CD14-positive monocyte (primary cell): ENCODE measurements at places on chromosomes 2 and 18. TPM values are rescaled to one million over a fixed set of nuclear protein-coding genes. Genes with fewer than 3 reads are reported as not detected.

DNA sequence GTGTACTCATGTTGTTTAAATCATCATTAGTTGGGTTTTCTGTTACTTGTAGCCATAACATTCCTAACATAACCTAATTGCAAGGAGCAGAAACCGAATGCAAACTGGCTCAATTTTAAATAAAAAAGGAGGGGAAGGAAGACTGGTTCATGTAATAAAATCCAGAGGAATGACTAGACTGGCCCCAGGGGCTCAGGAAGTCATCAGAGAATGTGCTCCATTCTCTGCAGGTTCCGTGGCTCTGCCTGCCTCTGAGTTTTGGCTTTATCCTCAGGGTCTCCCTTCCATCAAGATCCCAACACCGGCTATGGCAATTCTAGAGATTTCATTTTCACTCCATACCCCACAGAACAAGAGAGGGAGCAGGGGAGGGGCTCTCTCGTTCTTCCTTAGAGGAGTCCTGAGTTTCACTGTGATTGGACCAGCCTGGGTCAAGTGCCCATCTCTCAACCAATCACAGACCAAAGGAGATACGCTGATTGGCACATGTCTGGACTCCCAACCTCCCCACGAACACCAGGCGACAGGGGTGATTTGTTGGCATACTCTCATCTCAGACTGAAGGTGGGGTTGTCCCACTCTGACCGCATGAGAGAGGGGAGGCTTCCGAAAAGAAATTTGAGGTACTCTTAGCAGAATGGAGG lies 64.8 kb downstream of the NPPC start:
- DNase-seq = no peak

DNA sequence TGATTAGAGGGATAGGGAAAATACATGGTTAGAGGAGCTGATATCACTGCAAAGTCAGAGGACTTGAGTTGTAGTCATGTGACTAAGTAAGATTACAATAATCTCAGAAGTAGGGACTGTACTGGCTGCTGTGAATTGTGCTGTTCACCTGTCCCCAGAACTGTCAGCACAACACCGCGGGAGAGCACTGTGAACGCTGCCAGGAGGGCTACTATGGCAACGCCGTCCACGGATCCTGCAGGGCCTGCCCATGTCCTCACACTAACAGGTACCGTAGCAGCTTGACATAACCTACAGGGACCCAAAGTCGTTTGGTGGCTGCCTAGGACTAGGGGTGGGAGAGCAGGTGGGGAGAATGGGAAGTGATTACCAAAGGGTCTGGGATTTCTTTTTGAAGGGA lies 132.8 kb upstream of the TTC39C start:
- DNase-seq = no peak

GRCh38 chr2:144356402-144356801 lies 163.5 kb downstream of the ZEB2 start:
- DNase-seq = no peak

GRCh38 chr2:118520246-118520645 lies 327.2 kb downstream of the EN1 start:
- no peak for DNase-seq

DNA sequence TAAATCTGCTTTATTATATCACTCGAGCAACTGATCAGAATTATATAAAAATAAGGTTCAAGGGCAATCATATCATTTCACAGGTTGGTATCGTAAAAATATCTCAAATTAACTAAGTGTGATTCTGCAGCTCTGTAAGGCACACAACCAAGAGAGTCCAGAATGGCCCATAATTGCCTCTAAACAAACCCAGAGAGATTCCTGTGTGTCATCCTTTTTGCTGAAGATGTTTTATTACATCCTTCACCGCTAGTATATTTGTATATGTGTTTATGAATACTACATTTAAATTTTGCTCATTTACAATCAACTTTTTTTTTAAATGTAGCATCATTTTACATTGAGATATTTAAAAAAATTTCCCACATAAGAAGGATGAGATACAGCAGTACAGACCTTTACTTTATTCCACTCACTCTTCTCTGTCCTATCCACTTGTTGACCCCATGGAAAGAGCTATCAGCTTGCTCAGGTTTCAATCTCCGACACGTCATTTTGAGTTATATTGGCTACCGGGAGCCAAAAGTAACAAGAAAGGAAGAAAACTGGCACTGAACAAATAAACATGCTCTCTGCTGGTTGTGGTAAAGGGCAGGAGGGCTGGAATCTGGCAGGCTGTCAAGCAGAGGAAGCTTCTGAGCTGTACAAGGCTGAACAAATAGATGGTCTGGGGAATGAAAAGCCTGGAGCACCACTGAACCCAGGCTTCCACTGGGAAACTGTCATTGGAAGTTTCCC lies 23.1 kb downstream of the PLA2R1 start:
- DNase-seq = no peak

GRCh38 chr2:158795195-158795924 lies at the start of gene DAPL1:
DAPL1 (plus strand) TSS chr2:158795317; CDS start chr2:158795373, 56 bp downstream.
- DNase-seq = no peak

DNA sequence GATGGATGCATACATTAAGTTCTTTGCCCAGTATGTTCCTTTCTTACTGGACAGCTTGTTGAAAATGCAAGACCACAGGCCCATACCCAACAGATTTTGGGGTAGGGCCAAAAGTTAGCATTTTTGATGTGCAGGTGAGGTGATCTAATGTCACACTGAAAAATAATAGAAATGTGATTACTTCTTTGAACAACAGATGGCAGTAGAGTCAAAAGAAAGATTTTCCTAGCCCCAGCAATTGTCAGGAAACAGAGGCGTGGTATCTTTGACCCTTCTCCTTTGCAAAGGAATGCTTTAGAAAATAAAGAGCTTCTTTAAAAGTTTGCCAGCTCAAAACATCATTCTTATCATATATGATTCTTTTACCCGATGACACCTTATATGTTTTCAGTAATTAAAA lies 343.6 kb upstream of the SYT4 start:
- peak; percentile 1 for DNase-seq

DNA sequence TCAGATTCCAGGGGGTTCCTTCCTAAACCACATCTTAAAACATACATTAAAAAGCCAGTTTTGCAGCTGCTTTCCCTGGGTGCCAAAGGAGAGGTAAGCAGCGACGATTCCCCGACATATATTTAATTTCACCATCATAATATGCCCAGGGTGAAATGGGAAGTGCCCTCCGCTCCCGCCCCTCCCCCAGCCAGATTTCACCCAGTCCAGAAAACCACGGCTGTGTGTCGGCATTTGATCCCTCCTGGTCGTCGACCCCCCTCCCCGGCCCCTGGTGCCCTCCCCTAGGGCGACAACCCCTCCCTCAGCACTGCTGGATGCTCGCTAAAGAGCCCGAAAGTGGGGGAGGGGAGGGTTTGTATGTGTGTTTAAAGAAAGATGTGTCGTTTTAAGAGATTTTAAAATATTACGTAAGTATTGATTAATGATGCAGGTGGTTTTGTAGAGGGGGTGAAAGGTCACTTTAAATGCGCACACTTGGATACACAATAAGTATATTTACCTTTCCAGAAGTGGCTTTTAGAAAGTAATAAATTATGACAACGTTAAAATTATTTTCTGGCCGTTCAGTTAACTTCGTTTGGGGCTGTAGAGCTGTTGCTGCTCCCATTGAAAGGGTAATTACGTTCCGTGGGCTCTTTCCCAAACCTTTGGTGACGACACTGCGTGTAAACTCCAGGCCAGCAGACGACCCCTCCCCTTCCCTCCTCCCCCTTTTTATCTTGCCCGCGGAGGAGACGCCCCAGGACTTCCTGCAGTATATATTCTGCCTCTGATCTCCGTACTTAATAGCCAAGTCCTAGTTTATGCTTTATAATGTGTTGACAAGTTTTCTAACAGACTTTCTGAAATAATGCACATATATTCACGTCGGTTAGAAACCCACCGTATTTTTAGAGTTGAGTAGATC lies 3.4 kb upstream of the BCL11A start:
- peak; percentile 69 for DNase-seq

DNA sequence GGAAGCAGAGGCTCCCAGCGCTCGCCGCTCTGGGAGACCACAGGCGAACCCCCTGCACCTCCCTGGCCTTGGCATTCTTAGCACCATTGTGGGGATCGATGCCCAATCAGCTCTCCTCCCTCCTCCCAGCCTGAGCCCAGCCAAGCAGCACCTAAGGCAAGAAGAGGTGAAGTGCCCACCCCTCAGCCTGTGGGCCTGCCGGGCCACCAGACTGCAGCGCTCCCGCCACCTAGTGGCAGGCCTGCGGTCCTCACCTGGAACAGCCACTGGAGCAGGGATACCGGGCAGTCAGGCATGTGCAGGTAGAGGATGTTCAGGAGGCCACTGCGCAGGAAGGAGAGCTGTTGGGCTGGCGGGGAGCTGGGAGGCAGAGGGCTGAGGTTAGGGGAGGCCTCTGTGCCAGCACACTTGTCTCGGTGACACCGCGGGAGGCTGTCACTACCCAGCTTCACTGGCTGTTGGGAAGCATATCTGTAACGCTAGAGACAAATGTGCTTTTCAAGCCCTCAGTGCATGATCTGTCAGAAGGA lies 35.2 kb downstream of the FAM178B start:
- DNase-seq = peak; percentile 27

DNA sequence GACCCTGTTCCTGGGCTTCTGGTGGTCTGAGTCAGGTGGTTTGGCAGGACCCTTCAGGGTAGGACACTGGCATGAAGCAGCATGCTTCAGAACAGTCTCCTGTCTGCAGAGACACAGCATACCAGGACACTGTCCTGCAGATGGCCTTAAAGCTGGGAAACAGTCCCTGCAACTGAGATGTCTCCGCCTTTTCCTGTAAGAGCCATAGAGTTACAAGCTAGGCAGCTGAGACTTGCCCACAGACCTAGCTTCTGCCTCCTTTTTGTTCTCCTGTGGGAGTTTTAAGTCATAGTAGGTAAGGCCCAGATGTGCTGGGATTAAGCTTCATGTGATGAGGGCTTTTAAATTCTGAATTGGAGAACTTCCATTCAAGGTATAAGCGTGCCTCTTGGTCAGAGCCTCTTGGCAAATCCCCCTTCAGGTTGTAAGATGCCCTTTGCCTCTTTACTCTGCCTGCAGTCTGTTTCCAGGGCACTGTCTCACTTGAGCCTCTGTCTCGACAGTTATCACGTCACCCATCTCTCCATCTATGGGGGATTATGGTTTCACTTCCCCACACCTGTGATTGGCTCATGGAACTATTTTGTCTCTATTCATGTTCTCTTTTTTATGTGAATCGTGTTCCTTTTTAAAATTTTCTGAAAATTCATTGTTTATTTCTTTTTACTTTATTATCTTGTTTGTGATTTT lies 51.8 kb downstream of the COA5 start:
- peak; percentile 5 for DNase-seq

- no peak for DNase-seq
Observed at GRCh38 chr18:49006641-49007454, 56.1 kb upstream of the SMAD7 start.

DNA sequence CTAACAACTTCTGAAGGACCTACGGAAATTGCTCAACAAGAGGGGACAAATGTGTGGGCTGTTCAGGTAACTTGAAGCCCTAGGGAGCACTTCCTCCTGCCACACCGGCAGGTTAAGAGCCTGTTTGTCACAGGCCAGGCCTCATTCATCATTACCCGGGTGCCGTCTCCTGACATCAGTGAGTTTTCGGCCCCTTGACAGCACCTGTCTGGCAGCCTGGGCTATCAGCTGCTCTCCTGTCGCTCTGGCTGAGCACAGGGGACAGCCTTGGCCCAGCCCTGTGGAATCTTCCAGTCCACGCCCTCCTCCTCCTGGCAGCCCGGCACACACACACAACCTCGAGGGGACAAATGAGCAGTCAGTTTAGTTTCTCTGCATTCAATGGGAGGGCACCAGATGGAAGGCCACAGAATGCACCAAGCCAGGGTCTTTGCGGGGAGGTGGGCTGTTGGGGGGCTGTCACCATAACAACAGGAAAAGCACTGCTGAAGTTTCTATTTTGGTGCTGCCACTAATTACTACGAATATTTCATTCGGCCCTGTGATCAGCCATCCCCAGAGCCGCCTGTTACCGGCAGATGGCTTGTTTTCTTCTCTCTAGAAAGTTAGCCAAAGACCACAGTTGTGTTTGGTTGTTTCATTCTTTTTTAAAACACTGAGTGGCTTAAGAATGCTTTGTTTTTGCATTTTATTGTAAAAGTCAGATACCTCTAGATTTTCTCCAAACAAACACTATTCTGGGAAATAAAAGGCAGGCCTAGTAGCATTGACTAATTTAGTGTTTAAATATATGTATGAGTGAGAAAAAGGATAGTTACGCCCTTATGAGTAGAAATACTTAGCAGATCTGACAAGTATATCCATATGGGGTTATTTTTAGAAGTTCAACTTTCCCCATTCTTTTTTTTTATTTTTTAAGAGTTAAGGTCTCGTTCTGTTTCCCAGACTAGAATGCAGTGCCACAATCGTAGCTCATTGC lies 189.9 kb upstream of the NDUFV2 start:
- DNase-seq = no peak

ARHGAP25 gene
- 20.8 TPM for polyA plus RNA-seq

SCYGR4 gene
- not detected for polyA plus RNA-seq

INHA gene
- not detected in 2 replicates for polyA plus RNA-seq

PROKR1 gene
- not detected for polyA plus RNA-seq
